GM12864 (cell line): ENCODE measurements at places on chromosomes 6 and 20.

DNA sequence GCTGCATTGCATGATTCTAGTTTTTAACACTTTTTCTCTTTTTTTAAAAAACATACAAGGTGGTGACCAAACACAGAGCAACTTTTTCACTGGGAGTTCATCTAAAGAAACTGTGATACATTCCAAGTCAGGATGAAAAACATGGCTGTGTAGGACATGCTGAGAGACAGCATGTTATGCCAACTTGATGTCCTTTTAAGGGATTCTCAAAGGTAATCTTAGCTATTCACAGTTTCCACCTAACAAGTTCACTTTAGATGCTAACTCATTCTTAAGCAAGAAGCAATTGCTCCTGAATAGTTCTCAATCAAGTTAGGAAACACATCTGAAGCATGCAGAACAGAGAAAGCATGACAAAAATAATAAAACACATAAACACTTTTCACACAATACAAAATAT, 3.3 kb downstream of the ASCC3 start:
- no peak for DNase-seq

DNA sequence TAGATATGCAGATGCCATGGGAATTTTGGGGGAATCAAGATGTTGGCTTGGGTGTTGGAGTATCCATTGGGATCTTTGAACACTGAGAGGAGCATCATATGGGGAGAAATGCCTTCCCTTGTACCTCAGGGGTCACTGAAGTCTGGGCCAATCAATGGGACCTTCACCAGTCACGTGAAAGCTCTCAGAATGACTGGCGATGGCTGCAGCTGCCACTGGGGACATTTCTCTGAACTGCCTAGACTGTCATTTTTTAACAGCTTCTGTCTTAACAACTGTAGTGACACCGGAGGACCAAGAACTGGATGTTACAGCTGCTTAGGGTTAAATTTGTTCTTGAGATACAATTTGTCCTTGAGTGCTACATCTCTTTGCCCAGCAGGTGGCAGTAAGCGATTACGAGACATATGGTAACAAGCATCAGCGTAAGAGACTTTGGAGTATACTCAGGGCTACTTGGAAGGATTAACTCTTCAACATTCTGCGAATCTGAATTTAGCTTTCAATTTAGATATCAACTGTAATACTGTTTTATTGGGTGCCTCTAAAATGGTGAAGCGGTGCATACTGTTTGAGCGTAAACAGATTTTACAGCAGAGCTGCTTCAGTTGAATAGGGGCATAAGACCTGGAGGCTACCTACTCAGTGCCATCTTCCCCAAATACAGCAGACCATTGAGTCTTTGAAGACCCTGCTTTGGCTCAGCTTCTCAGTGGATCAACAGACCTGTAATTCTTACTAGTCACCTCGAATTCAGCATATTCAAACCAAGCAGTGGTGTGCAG, 36.0 kb downstream of the CCN2 start:
- peak; percentile 37 for DNase-seq

GRCh38 chr6:43455531-43456428, at the start of gene DLK2:
Gene DLK2, minus strand, starts transcription at chr6:43455548. Its CDS starts 723 bp downstream, at chr6:43454825.
- DNase-seq, result no peak

GRCh38 chr6:97361286-97361685, 78.3 kb upstream of the MMS22L start:
- no peak for DNase-seq

GRCh38 chr20:20872428-20872827, 160.0 kb upstream of the RALGAPA2 start:
- DNase-seq, result no peak

DNA sequence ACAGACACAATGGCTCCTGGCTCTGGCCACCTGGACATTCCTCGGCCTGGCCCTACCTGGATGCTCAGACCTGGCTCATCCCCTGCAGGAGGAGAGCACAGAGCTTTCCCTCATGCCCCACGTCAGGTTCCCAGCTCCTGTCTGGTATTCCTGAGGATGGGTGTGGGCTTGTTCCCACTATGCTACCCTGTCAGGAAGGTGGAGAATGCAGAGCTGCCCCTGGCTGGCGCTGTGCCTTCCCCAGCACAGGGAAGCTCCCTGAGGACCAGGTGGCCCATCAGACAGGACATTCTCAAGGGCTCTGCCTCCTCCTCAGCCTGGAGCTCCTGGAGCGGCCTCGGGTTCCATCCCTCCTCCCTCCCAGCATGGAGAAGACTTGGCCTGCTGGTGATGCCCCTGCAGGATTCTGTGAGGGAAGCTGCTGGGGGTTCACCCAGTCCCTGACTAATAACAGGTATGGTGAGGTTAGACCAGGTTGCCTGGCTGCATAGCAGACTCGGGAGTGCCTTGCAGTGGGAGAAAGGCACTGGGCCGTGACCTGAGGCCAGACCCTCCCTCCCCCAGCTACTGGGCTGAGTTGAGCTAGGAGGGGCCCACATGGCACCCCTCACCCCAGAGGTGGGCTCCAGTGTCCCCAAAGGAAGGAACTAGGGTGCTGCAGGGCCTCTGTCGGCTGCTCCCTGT, 156.0 kb upstream of the MLN start:
- no peak for DNase-seq

DNA sequence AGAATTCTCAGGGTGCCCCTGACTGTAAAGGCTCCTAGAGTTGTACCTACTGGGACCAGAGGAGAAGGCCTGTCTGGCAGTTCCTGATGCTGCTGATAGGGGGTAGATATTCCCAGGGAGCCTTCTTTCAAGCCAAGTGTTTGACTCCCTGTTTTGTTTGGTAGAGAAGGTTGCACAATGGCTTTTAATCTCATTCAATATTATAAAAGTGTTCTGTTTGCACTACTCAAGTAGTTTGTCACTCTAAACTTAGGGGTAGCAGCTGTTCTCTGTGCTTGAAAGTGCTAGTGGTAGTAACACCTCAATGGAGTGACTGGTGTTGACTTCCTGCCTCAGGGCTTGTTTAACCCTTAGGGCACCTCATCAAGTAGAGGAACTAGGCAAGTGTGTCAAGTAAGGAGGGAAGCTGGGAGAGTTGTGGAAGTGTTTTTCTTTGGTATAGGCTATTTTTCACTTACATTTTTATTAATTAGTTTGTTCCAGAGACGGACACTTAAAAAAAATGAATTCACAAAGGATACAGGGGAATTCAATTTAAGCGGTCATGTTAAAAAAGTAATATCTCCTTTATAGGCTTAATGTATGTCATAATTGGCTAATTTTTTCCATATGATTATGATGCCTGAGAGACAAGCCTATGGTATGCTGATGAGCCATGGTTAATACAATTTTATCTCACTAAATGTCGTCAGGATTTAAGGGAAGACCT, 38.1 kb downstream of the BICRAL start:
- no peak for DNase-seq
